RWPE2 (cell line): ENCODE measurements at places on chromosomes 7 and 10.
A peak's percentile ranks its signal among the peaks of the same experiment; 100 is the strongest.

DNA sequence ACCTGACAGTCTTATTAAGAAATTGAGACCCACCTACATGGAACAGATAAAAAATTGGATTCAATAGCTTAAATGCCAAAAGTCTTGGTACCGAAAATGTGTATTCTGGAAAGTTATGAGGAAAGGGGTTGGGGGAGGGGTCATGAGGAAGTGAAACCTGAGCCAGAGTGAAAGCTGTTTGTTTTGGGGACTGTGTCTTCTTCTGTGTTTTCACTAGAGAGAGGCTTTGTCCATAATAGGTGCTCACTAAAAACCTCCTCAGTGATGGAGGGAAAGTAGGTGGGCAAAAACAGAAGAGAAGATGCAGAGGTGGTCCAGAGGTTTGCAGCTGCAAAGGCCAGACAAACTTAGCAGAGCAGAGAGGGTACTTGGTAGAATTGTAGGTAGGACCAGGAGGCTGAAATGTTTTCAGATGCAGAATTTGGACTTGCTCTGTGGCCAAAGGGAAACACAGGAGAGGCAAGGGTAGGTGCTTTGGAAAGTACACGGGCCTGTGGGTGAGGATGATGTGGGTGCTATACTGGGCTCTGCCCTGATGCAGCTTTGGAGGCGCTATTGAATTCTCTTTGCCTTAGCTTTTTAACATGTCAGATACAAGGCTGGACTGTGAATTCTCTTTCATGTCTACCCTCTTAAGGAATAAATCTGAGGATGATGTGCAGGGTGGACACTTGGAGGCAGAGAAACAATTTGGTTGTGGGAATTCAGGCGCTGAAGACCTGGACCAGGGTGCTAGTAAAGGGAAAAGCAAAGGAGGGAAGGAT is 254.6 kb downstream of the PTEN start:
- no peak for DNase-seq

- DNase-seq = no peak
Observed at GRCh38 chr7:73353243-73353642, 25.3 kb downstream of the FKBP6 start.

GRCh38 chr10:32271617-32272016 is 75.3 kb downstream of the EPC1 start:
- no peak for DNase-seq

GRCh38 chr10:33878238-33878786 is 543.8 kb upstream of the NRP1 start:
- no peak for DNase-seq

GRCh38 chr10:75654171-75654771 is 222.8 kb downstream of the LRMDA start:
- no peak for DNase-seq

GRCh38 chr10:11949152-11949551 is 93.5 kb downstream of the UPF2 start:
- no peak for DNase-seq

DNA sequence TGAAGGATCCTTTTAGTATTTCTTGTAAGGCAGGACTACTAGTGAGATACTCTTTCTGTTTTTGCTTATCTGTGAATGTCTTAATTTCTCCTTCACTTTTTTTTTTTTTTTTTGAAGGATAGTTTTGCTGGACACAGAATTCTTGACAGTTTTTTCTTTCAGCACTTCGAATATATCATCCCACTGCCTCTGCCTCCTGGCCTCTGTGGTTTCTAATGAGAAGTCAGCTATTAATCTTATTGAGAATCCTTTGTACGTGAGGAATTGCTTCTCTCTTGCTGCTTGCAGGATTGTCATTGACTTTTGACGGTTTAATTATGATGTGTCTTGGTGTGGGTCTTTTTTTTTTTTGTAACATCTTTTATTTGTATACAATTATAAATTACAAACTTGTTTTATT is 12.6 kb upstream of the WAC start:
- no peak for DNase-seq

DNA sequence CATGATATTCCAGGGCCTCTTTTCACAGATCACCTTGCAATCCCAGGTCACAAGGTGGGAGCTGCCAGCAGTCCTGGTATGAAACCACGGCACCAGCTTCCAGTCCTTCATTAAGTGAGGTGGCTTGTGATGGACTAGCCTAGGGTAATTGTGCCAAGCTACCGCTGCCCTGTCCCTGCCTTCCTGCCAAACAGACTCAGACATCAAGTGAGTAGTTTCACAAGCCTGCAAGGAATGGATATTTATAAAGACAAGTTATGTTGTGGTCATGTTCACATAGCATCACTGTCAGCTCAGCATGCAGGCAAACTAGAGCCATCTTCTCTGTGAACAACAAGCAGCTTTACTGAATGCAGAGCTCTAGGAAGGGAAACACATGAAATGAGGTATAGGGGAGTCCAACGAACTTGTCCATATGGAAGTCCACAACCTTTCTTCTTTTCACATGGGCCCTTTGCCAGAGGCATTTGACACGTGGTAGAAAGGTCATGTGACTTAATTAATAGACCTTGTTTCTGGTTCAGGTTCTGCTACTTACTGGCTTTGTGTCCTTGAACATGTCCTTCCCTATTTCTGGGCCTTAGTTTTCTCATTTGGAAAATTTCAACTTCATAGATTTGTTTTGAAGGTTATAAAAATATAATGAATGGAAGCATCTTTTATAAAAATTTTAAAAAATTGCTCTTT is 1061.2 kb downstream of the KCNMA1 start:
- no peak for DNase-seq

- DNase-seq = peak; percentile 58
Observed at GRCh38 chr10:132486539-132487121, 51.0 kb upstream of the INPP5A start.

GRCh38 chr7:113371416-113372043 is 253.2 kb upstream of the SMIM30 start:
- DNase-seq = no peak

DNA sequence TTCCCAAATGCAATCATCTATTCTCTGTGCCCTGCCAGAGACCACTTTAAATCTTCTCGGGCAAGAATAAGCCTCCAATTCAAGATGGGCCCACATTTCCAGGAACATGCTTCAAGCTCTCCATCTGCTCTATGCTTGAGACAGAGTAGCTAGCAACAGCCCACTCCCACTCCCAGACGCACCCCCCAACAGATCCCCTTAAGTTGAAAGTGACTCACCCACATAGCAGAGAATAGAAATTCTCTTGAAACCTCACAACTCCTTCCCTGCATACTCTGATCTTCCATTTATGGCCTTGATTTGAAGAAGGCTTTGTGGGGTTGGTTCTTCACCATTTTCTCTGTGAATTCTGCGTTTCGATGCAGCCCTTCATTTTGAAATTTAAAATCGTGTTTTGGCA is 604.0 kb downstream of the INHBA start:
- DNase-seq = no peak

GRCh38 chr7:101859411-101860106 is 42.1 kb downstream of the CUX1 start:
- DNase-seq = no peak
